Activated CD4-positive, alpha-beta T cell treated with anti-CD3 and anti-CD28 coated beads, Interleukin-2, Interleukin-4, amounts not matched to agents 100 ng/mL and 50 ng/mL, durations not matched to agents 16 hours and 8 hours (primary cell): ENCODE measurements at places on chromosomes 3 and 15.

DNA sequence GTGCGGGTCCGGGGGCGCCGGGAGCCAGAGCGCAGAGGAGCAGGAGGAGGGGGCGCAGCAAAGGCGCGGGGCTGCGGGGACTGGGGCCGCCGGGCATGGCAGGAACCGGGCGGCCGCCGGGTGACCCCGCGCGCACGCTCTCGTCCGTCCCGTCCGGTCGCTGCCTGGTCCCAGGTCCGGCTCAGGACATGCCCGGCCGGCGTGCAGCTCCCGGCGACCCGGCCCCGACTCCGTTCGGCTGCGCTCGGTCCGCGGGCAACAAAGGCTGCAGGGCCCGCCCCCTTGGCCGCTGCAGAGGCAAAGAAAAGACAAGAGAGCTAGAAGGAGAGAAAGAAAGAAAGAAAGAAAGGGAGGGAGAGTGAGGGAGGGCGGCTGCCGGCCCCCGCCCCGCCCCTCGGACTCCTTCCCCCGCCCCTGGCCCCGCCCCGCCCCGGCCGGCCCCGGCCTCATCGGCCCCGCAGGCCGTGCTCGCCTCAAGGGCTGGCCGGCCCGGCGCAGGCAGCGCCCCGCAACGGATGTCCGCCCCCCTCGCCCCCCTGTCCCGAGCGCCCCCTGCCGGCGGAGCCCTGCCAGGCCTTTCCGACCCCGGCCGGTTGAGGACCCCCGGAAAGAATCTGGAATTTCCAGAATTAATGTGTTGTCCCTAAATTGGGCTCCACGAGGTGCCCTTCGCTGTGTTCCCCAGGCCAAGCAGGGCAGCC lies at the start of gene ADAMTS7:
TSS of gene ADAMTS7 (minus strand) at position 341 of the 701 bp plus-strand sequence. CDS start at position 97, 244 bp downstream.
- peak; percentile 42 for DNase-seq

DNA sequence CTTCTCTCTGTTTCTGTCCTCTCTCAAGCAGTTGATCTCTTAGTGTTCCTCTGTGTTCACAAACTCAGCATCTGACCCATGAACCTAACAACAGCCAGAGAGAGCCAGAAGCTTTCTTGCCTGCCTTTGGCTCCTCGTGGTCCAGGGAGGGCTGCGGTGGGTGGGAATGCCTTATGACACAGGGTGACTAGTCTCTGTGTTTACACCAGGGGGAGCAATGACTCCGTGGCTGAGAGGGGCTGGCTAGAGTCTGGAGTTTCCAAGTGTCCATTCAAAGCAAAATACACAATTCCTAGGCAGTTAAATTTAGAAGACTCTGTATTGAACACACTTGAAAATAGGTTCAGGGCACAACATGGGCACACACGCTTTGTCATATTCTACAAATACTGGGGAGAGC lies 370.0 kb upstream of the FRG2C start:
- DNase-seq: no peak

DNA sequence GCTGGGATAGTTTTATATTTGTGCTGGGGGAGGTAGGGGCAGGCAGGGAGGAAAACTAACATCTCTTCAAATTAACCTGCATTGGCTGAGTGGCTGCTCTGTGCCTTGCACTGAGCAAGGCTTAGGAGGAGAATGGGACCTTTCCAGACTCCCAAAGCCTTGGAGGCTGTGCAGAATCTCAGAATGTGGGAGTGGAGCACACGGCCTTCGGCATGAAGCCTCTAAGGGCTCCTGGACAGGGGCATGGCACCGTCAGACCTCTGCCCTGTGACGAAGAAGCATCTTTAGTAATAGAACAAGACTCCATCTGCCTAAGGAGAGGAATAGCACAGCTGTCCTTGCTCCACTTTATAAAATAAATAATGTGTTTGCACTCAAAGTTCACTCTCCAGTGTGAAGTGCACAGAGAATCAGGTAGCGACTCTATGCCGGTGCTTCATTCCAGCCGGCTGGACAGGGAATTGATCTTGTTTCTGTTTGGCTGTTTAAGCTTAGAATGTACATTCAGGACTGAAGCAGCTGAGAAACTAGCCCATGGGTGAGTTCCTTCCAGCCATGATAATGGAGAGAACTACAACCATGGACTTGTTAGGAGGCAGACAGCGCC lies 228.5 kb upstream of the ADAMTS9 start:
- no peak for DNase-seq

DNA sequence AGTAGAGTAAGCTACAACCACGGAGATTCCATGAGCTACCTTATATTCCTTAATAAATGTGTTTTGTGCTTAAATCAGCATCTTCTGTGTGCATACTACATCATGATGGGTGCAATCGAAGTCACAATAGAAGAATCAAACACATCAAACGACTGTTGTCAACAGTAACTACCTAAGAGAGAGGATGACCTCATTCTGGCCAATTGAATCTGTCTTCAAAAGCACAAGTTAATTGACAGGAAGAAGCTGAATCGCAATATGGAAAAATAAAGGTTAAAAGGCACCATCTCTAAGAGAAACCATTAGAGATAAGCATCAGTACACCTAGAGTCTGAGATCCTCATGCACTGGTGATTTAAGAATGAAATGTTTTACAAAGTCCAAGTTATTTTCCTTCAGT lies 39.0 kb downstream of the CD200R1L start:
- no peak for DNase-seq

DNA sequence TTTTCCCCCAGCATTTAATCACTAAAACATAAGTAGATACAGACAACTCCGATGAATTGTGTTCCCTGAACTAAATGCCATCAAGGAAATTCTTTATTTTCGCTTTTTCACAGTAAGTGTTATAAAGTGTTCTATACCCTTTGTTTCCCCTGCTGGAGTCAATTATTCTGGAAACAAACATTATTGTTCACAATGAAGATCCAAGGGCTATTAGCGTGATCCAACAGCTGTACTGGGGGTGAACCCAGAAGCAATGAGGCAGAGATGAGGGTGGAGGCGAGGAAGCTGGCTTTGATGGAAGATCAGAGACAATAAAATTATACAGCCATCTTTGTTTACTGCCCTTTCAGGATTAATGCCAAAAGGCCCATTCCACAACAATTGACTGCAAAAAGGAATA lies 250.3 kb upstream of the IGF1R start:
- no peak for DNase-seq

DNA sequence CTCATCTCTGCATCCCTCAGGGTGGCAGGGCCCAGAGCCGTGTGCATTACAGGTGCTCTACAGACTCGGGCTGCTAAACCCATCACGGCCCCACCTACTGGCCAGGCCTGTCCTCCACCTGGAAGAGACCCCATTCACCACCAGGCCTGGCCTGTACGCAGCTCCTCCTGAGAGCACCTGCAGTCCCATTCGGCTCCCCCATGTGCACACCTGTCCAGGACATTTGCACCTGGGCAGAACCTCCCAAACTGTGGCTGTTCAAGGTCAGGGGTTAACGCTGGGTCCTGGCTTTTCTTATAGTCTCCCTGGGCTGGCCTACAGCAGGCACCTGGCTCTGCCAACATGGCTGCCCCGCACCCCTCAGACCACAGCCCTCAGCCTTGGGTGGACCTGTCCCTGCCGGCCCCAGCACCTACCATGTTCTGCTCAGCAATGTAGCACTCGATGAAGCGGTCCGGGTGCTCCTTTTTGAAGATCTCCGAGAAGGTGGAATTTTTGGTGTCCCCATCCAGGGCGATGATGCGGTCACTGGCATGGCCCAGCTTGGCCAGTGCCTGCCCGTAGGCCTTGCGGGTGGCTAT lies 25.7 kb downstream of the TKT start:
- DNase-seq: no peak

DNA sequence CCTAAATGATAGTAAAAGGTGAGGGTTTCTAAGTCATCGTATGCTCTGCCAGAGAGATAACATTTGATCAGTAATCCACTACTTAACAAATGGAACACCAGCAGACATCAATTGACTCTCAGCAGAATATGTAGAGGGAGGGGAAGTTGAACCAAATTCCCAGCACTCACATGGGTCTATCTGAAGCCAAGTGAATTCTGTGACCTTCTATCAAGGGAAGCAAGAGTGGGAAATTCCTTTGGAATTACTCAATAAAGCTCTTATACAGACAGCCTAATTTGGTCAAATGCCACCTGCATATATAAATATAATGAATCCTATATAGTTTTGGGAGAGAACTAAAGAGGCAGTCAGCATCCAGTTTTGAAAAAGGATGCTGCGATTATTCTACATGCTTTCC lies 15.8 kb upstream of the KCNMB2 start:
- no peak for DNase-seq

GRCh38 chr3:189165092-189165612 lies 6.6 kb upstream of the TPRG1 start:
- DNase-seq: no peak

DNA sequence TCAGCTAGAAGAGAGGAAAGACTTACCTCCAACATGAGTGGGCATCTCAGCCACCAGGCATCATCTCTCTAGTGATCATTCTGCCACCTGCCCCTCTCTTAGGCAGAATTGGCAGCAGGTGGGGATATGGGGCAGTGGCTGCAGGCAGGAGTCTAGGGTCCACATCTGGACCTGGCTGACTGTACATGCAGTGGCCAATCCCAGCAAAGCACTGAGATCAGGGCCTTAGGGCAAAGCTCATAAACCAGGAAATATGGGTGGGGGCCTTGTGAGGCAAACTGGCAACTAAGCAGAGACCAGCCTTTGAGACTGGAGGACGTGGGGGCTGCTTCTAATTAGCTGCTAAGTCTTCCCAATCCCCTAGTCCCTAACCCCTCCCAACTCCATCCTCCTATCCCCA lies 12.9 kb downstream of the POMGNT2 start:
- DNase-seq: no peak

GRCh38 chr3:32969656-32970055 lies 18.2 kb downstream of the CCR4 start:
- no peak for DNase-seq

DNA sequence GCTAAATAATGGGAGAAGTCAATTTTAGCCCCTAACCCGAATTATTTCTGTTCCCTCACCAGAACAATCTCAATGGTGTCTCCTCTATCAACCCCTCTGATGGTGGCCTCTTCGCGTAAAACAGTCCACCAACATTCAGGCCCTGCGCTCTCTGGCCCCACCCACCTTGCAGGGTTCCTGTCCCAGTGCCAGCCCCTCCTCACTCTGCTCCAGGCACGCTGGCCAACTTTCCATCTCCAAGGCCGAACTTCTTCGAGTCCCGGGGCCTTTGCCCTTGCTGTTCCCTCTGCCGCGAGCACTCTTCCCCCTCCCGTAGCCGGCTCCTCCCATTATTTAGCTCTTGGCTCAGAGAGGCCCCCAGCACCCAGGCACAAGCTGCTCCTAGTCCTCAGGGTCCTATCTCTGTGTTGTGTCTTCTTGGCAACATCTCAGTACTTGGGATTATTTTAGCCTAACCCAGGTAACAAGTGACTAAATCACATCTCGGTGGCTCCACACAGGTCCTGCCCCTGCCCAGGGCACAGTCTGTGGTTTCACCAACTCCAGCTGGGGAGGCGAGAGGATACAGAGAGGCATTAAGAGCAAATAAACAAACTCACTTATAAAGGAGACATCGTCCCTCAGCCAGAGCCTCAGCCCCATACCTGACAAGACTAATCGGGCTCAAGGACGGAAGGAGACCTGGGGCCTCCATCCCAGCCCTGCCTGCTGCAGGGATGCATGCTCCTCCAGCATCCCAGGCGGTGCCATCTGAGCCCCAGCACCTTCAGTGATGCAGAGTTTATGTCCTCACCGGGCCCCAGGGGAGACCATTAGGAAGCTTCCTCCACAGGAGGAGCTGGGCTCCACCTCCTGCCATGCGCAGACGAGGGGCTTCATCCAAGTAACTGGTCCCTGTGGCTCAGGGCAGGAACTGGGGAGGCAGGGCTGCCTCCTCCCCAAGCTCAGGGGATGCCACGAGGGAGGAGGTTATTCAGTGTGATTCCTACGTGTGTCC lies 19.7 kb upstream of the IQSEC1 start:
- no peak for DNase-seq

DNA sequence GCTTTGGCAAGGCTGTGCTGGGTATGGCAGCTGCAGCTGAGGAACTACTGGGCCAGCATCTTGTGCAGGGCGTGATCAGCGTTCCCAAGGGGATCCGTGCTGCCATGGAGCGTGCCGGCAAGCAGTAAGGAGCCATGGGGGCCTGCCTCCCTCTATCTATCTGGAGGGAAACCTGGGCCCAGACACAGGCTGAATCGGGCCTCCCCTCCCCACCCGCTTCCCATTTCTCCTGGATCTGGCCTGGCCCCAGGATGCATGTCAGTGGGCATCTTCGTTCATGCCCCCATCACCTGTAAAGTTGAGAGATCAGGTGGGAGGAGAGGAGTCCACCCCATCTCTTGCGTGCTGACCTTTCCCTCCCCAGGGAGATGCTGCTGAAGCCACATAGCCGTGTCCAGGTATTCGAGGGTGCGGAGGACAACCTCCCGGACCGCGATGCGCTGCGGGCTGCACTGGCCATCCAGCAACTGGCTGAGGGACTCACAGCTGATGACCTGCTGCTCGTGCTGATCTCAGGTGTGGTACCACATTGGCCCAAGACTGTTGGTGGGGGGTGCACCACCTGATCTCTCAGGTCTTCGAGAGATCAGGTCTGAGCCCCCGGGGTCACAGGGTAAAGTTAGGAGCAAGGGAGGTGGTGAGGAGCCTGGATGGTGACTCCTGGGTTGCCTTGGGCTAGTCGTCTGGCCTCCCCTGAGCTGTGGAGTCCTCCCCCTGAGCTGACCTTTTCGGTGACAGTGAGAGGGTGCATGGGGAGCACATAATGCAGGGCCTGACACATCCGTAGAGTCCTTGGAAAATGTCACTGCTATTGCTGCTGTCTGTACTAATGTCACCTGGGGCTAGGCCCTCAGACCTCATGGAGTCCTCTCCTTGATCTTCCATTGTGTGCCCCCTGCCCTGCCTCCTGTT lies 3.2 kb downstream of the GLYCTK start:
- DNase-seq: no peak

GRCh38 chr3:51637941-51638471 lies 33.0 kb upstream of the TEX264 start:
- DNase-seq: peak; percentile 35
